ENCODE measurements at places on chromosomes 2 and 18.

DNA sequence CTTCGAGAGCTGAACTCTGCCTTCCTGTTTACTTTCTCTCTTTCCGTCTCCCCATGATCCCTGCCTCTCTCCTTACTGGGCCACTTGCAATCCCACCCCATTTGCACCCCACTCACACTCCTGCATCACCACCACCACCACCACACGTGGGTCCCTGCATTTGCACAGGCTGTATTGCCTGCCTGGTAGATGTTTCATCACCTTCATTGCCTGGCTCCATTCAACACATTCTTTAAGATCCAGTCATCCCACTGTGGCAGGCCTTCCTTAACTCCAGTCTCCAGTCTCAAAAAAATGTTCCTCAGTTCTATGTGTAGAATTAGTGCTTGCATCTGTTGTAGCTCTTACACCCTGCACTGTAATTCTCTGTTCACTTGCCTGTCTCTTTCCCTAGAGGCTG, 13.9 kb downstream of the NOSTRIN start:
- peak; percentile 74 for DNase-seq

DNA sequence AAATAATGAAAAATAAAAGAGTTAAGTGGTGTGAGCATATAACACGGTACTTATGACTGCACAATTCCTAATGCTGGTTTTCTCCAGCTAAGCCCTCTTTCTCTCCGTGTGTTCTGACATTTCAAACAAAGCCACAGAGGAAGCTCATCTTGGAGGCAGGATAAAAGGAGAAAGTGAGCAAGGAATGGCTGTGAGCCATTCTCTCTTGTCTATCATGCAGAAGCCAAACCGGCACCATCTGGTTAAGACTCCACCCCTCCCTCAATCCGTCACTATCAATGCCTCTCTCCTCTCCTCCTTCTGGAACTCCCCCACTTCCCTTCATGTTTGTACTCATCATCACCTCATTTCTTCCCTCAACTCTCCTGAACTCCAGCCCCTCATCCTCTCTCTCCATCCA, 210.4 kb downstream of the TMEM163 start:
- DNase-seq = no peak

- no peak for DNase-seq
Measured at GRCh38 chr18:77608807-77609206, 359.2 kb downstream of the GALR1 start.

- DNase-seq = no peak
Measured at GRCh38 chr2:219125225-219125885, 35.3 kb downstream of the NHEJ1 start.

DNA sequence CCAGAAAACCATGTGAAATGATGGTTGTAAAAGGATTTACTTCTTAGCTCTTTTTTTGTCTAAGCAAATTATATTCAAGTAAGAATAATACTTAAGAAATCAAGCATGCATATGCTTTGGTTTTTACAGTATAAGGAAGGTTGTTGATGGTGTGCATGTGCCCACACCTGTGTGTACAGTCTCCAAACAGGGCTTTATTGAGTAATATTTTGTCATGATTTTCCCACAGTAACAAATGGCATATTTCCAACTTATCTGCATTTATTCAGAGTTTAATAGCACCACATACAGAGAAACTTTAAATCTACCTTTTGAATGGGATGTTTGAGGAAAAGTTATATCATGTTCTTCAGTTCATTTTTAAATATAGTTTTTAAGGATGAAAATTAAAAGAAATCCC, 76.5 kb upstream of the DSG1 start:
- no peak for DNase-seq

DNA sequence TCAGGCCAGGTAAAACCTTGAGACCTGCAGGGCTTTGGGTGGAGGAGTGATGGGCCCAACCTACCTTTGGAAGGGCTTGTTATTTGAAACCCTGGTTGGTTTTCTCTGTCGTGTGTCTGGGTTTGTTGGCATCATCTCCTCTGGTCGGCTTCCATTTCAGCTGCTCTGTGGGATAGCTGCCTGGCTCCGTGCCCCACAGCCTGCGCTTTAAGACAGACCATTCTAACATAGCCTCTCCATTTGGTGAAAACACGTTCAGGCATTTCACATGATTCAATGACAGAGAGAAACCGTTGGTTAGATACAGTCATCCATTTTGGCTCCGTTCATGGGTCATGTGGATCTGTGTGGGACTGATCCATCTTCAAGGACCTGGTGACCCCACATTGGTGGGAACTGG, 37.0 kb upstream of the LYPD6B start:
- no peak for DNase-seq

DNA sequence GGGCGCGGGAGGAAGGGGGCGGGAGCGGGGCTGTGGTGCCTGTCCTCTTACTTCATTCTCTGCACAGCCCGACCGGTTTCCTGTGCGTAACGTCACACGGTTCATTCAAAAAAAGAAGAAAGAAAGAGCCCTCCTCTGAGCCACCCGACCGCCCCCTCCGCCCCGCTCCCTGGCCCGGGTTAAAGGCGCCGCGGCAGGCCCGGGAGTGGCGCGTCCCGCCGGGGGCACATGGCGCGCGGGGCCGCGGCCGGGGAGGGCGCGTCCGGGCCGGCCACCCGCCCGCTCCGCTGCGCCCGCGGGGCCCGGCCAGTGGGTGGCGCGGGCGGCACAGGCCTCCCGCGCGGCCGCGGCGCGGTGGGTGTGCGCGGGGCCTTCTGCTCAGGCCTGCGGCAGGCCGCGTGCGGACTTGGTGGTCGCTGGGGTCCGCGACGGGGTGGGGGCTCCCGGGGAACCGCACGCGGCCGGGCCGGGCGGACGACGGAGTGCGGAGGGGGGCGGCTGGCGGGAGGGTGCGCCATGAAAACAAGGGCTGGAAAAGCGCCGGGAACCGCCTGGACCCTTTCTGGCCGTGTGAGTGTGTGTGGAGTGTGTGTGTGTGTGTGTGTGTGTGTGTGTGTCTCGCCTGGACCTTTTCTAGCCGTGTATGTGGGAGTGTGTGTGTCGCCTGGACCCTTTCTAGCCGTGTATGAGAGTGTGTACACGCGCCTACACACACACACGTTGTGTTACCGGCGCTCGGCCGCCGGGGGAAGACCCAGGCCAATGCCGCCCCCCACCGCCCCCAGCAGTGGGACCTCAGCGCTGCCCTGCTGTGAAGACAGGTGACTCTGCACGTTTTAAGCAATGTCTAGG, 780 bp upstream of the BCL2 start:
- DNase-seq = peak; percentile 55

All from fibroblast of skin of left biceps (primary cell).